Activated T-helper 17 cell treated with anti-CD3 and anti-CD28 coated beads, Interleukin-2, amount 50 U/mL, for 72 hours (primary cell): ENCODE measurements at places on chromosomes 1 and 21.

GRCh38 chr1:201361652-201362504, 15.6 kb downstream of the TNNT2 start:
- peak; percentile 40 for ATAC-seq

- ATAC-seq = no peak
These were observed 5.1 kb upstream of the UTP25 start for GRCh38 chr1:209822706-209823105.

- no peak for ATAC-seq
These were observed 146.3 kb upstream of the ETV3 start for GRCh38 chr1:157284451-157284850.

DNA sequence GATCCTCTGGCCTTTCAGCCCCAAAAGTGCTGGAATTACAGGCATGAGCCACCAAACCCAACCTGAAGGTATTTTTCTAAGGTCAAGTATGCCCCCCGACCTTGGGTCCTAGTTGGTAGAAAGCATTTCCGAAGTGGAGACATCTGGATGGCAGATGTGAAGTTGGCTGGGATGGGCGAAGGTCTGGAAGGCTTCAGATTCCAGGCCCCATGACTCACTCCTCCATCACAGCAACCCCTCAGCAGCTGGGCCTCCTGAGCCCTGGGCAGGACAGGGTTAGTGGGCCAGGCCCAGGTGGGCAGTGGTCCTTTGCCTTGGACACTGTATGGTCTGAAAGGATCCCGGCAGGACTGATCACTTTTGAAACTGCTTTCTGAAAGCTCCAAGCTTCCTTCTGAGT, 23.3 kb downstream of the NAV1 start:
- no peak for ATAC-seq

DNA sequence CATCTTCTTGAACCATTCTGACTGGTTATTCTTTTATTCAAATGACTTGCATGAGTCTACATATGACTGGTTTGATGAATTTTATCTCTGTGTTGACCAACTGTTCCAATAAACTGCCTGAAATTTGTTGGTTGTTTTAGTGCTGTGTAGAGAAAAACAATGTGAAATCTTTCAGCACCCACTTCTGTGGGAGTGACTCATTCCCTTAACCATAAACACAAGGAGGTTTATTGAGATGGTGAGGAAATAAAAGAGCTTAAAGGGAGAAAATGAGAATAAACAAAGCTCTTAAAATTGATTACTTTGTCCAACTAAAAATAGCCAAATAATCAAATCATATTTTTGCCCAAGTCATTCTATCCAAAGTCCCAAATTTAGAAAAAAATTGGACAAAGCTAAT, 341.1 kb downstream of the TGFB2 start:
- no peak for ATAC-seq

DNA sequence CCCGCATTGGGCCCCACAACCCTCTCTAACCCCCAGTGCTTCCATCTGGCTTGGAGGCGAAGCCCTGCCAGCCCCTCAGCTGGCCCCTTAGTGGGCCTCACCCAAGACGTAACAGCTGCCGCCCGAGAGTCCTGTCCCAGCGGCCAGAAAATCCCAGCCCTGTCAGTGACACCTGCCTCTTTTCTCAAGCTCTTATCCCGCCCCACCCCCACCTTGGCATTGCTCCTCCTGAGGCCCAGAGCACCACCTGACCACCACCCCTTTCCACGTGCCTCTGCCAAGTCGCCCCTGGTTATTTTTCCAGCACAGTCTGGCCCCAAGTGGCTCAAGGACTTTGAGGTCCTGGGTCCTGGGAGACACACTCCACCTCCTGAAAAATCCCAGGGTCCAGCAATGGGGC, 5.9 kb upstream of the CTRC start:
- ATAC-seq = no peak

DNA sequence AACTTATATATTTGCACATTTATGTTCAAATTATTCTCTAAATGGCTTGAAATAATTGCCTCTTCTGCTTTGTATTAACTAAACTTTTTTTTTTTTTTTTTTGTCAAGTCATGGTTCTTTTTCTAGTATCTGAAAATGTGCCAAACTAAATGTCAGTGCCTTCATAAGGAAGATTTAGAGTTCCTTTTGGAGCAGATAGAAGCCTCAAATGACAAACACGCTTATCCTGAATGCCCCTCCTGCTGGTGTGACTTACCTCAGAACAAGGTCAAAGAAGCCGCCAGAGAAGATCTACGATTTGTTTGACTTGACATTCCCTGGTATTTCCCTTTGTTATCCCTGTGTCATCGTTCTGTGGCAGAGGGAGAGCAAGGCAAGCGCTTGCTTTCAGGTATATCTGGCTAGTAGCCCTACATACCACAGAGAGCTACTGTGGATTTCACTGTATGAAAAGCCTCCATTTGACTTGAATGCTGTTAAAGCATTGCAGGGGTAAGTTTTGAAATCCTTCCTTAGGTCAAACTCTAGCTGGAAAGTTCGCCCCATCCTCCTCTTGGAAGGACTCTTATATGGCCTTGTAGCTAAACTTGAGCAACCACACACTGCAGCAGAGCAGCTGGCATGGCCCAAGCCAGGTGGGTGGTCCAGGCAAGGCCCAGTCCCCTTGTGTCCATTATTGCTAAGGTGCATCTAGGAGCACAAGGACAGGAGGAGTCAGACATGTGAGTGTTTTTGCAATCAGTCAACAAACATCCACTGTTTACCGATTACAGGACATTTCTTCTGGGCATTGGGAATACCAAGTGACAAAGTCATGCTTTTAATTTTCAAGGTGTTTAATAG, 285.4 kb upstream of the USP25 start:
- ATAC-seq = no peak

DNA sequence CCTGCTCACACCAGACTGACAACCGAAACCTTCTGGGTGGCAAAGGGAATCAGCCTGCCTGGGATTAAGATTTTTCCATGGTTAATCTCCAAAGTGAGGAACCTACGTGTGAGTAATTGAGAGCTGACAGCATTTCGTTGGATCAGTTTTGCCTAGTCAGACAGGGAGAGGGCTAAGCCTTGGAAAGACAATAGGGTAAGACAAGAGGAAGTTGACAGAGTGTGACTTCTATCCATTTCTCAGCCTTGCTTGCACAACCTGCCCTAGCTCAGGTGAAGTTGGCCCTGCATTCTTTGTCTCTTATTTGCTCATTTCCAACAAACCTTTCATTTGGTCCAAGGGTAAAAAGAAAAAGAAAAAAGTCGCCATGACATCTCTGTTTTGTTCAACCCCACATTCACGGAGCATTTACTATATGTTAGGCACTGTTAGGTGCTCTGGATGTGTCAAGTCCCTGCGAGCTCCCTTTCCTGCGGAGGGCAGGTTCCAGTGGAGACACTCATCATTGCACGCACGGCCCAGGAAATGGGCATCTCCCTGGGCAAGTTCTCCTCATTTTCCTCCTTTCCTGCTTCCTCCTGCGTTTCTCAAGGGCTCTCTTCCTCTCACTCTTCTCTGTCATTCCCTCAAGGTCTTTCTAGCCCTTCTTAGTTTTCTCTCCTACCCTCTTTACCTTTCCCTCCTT, 23.3 kb downstream of the KIRREL1 start:
- no peak for ATAC-seq

DNA sequence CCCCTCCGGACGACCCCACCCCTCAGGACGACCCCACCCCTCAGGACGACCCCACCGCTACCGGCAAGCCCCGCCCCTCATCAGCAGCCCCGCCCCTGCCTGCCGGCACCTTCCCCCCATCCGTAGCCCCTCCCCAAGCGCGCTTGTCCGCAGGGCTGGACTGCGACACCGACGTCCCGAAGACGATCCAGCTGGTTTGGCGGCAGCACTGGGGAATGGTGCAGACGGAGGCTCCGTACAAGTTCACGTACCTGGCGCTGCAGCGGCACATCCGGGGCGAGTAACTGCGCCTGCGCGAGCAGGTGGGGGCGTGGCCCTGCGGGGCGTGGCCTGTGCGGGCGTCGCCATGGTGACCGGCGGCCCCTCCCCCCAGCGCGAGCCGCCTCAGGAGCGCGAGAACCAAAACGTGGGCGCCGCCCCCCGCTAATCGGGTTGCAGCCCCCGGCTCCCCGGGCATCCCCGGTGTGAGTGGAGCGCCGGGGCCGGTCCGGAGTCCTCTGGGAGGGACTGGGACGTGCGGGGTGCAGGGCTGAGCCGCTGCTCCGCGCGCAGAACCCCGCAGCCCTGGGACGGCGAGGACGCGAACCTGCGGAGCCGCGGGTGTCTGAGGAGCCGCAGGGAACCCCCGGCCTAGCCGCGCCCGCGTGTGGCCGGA, 4.9 kb downstream of the RNF223 start:
- peak; percentile 47 for ATAC-seq

- ATAC-seq = no peak
These were observed 383.5 kb upstream of the B3GALT2 start for GRCh38 chr1:193569983-193570269.

- peak; percentile 69 for ATAC-seq
These were observed 45.7 kb downstream of the FYB2 start for GRCh38 chr1:56773341-56774066.

DNA sequence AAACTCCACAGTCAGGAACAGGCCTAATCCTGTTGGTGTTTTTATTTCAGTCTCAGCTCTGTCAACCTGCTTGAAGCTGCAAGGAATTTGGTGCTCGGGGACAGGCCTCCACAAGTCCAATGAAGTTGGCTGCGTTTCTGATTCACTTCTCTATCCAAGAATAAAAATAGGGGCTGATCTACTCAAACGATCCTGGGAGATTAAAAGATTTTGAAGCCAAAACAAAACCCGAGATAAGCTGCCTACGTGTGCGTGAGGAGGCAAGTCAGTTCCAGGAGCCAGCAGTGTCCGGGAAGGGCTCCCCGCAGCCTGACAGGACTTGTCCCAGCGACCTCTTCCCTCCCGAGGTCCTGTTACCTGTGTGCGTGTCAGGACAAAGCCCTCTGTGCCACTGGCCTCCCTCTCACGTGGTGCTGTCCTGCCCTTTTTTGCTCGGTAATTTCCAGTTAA, 98.0 kb downstream of the ETS2 start:
- ATAC-seq = no peak

- no peak for ATAC-seq
These were observed 129.8 kb downstream of the ZP4 start for GRCh38 chr1:237760951-237761350.

DNA sequence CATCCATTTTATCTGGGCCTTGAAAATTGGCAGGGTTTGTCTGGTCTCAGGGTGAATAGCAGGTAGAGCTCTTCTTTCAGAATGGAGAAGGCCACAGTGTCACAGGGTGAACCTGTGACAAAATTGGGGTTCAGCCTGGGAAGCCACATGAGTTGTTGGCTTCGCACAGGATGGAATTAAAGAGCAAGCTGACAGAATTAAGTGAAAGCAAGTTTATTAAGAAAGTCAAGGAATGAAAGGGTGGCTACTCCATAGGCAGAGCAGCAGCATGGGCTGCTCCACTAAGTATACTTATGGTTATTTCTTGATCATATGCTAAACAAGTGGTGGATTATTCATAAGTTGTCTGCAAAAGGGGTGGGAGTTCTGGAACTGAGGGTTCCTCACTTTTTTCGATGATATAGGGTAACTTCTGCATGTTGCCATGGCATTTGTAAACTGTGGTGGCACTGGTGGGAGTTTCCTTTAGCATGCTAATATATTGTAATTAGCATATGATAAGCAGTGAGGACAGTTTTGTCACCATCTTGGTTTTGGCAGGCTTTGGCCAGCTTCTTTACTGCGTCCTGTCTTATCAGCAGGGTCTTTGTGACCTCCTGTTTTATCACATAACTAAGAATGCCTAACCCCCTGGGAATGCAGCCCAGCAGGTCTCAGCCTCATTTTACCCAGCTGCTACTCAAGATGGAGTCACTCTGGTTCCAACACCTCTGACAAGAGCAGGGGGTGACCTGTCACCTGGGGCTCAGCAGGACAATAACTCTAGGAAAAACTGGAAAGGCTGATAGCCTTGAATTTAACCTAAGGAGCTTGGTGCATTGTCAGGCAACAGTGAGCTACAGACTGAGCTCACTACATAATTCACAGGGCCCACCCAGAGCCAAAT, 5.1 kb downstream of the IFNAR2 start:
- peak; percentile 11 for ATAC-seq

DNA sequence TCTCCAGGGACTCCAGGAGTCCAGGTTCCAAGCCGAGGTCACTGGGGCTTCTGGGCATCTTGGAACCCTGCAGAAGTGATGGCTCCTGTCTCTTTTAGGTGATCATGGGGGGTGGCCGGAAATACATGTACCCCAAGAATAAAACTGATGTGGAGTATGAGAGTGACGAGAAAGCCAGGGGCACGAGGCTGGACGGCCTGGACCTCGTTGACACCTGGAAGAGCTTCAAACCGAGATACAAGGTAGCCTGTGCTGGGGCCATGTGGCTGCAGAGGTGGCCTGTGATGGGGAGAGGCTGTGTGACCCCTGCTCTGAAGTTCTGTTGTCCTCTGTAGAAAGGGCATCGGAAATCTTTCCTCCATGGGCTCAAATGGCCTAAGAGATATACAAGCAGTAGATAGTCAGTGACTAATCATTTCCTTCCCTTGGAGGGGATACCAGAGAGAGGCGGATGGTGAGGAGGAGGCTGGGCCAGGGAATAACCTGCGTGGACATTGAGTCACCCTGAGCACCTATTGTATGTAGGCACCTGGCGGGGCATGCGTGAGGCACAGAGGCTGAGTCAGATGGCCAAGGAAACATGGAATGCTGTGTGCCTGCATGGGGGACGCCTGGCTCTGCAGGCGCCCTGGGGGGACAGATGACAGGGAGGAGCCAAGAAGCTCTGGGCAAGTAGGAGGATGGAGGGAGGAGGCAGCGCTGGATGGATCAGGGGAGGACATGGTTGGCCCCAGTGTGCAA, 59.0 kb downstream of the ALPL start:
- no peak for ATAC-seq

DNA sequence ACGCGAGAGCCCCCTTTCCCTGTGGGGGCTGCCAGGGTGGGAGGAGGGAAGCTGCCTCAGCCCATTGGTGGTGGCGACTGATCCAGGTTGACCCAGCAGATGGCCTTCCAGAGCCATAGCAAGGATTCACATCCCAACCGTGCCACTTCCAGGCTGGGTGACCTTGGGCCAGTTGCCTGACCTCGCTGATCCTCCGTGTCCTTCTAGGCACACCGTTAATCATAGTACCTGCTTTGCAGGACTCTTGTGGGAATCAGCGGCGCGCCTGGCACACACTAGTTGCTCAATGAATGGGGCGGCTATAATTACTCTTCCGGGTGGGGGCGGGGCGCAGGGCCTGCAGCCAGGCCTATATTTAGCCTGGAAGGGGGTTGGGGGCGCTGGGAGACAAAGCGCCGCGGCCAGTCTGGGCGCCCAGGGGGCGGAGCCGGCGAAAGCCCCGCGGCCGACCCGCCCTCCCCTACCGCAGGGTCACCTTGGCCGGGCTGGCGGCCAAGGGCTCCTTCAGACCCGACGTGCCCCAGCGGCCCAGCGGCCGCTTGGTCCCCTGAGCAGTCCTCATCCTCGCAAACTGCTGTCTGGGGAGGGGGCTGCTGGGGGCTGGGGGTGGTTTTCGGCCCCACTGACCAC, 5.1 kb downstream of the HSPB7 start:
- peak; percentile 31 for ATAC-seq
